Small intestine (tissue), 16 donors: ENCODE measurements at places on chromosomes 13 and 19.

DNA sequence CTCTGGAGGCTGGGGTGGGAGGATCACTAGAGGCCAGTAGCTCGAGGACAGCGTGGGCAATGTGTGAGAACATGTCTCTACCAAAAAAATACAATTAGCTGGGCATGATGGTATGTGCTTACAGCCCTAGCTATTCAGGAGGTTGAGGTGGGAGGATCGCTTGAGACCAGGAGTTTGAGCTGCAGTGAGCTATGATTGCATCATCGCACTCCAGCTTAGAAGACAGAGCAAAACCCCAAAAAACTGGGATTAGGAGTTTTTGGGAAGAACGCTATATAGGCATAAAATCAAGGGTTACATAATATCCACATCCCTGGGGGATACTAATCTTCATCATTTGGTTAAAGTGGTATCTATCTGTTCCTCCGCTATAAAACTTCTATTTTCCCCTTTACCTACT is 155.5 kb downstream of the CACNA1A start:
- DNase-seq: no peak

- DNase-seq: peak; percentile 45
Measured at GRCh38 chr19:3397266-3398022, 31.1 kb downstream of the NFIC start.

- no peak for DNase-seq
Measured at GRCh38 chr19:50639121-50640112, at the start of gene SYT3. TSS of gene SYT3 (minus strand) at chr19:50639881. CDS start at chr19:50637411, 2,470 bp downstream.

- DNase-seq: no peak
Measured at GRCh38 chr19:48308631-48309586, 16.4 kb upstream of the EMP3 start.

DNA sequence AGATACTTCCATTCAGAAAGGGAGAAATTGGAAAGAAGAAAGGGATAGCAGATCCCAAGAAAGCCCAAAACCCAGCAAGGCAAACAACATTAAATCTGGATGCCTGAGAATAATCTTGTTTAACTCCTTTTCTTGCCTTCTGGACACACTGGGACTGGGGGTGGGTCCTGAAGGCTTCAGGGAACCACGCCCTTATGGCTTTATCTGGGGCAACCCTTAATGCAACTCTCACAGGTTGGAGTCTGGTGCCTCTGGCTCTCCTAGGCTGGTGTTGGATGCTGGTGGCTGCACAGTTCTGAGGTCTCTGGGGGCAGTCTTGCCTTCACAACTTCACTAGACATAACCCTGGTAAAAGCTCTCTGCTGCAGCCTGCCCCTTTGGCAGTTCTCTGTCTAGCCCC is 27.9 kb downstream of the PAN3 start:
- no peak for DNase-seq

DNA sequence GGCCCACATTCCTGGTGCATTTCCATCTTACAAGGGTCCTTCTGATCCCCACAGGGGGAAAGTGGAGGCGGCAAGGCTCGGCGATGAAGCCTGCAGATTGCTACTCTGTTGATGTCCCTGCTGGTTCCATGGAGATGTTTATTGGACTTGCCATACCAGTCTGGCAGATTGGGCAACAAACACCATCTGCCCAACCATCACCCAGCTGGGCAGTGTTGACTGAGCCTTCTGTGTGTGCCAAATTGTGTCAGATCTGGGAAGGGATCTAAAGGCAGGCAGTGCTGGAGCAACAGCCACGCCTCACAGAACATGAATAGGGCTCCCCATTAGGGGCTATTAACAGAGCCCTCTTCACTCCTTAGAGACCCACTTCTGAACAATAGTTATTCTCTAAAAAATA is 35.0 kb downstream of the FLT1 start:
- DNase-seq: no peak

DNA sequence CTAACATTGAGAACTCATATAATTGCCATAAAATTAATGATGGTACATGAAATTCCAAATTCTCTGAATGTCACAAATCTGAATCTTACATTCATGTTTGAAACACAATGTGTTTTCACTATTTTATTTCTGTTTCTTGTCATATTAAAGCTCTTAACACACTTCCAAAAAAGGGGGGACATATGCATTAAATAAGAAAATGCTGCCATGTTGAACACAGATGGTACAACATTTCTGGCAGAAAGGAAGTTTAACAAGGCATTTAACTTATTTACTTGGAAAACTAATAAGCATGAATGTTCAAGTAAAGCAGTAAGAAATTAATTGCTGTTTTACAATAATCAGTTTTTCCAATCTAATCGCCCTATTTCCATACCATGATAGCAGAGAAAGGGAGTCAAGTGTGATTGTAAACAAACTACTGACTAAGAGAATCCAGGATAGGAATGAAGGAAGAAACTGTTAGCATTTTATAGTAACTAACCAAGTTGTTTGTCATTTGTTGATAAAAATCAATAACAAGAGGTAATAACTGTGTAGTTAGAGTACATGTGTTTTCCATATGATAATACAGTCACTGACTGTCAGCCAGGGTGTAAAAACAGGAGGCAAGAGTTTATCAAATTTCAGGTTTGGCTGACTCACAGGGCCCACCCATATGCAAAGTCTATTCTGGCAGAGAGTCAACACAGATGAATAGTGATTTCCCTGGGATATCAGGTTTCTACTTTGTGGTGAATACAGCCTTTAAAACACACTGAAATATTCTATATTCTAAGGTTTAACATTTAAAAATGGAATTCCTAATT is 5.7 kb upstream of the FOXO1 start:
- DNase-seq: peak; percentile 42

DNA sequence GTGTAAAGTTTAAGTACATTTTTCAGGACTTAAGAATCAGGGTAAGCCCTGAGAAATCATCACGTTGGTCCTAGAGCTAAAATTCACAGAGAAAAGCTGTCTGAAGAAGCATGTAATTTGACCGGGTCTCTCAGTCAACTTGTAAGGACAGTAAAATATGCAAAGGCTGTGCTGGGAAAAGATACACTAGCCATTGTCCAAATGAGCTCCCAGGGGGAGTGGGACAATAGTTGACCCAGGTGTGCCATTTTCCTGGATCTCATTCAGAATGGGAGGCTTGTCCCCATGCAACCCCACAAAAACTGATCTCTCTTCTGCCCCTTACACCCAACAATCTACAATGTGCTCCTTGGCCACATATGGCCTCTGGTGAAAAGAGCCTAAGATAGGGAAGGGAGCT is 437.9 kb downstream of the KLF12 start:
- no peak for DNase-seq

DNA sequence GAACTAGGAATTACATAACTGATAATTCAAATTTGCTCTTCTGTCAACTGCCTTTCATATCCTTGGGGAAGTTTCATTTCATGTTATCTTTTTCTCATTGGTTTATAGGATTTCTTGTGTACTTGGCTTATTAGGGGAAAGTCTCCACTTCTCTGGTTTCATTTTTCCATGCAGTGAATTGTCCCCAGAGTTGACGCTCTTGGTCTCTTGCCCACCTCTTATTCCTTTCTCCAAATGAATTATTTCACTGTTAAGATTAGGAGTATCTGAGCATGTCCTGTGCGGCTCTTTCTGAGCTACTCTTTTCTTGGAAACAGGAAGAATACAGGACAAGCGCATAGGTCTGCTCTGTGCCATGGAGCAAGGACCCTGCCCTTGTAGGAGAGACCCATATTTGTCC is 104.8 kb downstream of the POSTN start:
- DNase-seq: no peak

- DNase-seq: no peak
Measured at GRCh38 chr13:19117913-19118739, 63.5 kb downstream of the TUBA3C start.

DNA sequence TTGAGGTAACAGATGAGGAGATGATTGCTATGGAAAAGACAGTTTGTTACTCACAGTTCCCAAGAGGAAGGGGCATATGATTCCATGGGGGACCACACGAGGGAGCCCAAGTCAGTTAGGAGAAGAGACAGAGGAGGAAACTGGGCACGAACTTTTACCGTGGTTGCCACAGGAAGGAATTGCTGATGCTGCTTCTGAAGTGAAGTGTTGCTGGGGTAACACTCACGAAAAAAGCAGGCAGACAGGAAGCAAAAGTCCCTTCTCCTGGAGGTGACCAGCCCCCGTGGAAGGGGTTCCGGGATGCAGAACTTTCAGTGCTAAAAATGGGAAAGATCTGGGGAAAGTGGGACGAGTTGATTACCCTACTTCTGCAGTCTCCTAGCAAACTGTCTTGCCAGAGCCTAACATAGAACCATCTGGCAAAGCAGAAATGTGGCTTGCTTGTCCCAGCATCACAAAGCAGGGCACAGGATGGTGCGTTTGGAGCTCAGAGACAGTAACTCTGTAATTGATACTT is 35.4 kb upstream of the MAP3K10 start:
- DNase-seq: no peak

- DNase-seq: no peak
Measured at GRCh38 chr19:34375598-34375997, 10.6 kb downstream of the GPI start.
